ENCODE measurements at places on chromosomes 1 and 21. TPM values are rescaled to one million over a fixed set of nuclear protein-coding genes. Genes with fewer than 3 reads are reported as not detected.

Gene SH3BGR
- total RNA-seq = 22.3 TPM

Gene RAB13
- total RNA-seq = 112 TPM

Gene KRTAP7-1
- total RNA-seq = not detected

Gene C1orf21
- 57.8 TPM for total RNA-seq

Gene WNT3A
- total RNA-seq = 0.06 TPM

Gene UMODL1
- total RNA-seq = not detected

Gene INSRR
- 0.58 TPM for total RNA-seq

Gene L1TD1
- total RNA-seq = 0.29 TPM

Gene DONSON
- total RNA-seq = 10.1 TPM

Gene ESPN
- 3.1 TPM for total RNA-seq

Gene C1orf210
- 47.9 TPM for total RNA-seq

Gene SLC5A9
- 15.2 TPM for total RNA-seq

- no peak for DNase-seq
These were observed 26.7 kb downstream of the CCSAP start for GRCh38 chr1:229316166-229316565.

GRCh38 chr1:163295949-163296348 is 25.8 kb upstream of the NUF2 start:
- no peak for DNase-seq

DNA sequence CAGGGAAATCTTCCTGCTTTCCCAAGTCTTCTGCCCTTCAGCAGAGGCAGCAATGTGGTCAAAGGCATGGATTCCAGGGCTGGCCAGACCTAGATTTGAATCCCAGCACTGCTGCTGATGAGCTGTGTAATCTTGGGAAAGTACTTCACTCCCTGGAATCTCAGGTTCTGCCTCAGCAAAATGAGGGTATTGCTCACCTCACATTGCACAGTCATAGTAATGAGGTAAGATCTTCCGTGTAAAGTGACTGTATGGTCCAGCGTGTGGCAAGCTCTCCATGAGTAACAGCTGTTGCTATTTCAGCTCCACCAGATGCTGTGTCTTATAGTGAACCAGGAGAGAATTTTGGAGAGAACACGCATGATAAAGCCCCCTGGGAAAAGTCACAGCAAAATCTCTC is 56.1 kb upstream of the F3 start:
- no peak for DNase-seq

DNA sequence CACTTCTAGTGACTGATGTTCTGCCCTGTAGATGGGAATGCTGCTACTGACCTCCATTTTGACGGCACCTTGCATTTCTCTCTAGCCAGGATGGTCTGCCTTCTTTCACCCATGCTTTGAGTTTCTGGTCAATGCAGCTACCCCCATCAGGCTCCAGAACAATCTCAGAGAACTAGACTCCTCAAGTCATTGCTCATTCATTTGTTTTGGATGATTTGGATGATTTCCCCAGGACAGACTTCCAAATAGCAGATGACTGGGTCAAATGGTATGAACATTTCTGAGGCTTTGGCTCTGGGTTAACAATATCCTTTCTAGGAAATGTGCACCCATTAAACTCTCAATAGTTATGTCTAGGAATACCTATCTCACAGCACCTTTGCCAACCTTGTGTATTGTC is 63.9 kb downstream of the CSMD2 start:
- no peak for DNase-seq

GRCh38 chr1:28591708-28592320 is at the start of gene RAB42:
TSS of gene RAB42 (plus strand) at chr1:28592265. CDS start at chr1:28592512, 247 bp downstream.
- DNase-seq = no peak

- no peak for DNase-seq
These were observed 75.4 kb downstream of the CACHD1 start for GRCh38 chr1:64545118-64545843.

- DNase-seq = no peak
These were observed 40.4 kb downstream of the PHC2 start for GRCh38 chr1:33390542-33390941.

DNA sequence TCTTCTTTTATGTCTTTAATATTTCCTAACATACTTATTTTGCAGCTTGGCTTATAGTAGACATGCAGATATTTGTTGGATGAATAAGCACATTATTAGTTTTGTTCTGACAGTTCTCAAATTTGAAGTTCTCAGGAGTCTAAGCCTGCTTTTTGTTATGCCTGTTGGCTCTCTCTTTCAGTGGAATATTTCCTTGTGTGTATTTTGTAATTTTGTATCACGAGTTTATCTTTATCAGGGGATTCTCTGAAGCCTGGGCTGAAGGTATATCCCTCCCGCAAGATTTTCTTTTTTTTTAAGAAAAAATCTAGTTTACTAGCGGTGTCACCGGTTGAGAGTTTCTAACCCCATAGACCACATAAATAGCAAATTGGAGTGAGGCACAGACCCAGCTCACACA is 105.9 kb downstream of the RGL1 start:
- no peak for DNase-seq

- DNase-seq = no peak
These were observed 54.9 kb upstream of the RUNX3 start for GRCh38 chr1:24984800-24985522.

- DNase-seq = peak; percentile 58
These were observed 1.3 kb downstream of the GNG12 start for GRCh38 chr1:67831850-67832513.

DNA sequence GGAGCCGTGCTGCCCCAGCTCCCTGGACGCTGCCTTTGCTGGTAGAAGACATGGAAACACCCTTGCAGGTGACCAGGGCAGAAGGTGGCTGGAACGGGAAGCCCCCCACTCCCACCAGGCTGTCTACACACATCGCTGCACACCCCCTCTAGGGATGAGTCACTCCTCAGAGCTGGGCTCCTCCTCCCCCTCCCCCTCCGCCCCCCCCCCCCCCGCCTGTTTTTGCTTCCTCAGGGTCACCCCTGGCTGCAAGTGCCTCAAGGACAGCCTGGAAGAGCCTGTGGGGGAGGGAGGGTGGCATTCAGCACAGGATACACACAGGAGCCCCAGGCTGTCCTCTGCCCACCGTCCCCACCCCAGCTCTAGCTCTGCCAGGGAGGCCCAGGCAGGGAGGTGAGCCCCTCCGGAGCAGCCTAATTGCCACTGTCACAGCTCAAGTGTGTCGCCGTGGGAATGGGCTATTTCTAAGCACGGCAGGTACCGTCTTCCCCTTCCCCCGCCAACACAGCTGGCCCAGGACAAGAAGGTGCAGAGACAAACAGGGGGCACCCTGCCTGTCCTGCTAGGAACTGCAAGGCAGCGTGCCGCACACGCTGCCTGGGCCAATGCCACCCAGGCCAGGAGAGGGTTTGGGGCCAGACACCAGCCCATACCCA is 2.5 kb downstream of the FNDC10 start:
- no peak for DNase-seq

DNA sequence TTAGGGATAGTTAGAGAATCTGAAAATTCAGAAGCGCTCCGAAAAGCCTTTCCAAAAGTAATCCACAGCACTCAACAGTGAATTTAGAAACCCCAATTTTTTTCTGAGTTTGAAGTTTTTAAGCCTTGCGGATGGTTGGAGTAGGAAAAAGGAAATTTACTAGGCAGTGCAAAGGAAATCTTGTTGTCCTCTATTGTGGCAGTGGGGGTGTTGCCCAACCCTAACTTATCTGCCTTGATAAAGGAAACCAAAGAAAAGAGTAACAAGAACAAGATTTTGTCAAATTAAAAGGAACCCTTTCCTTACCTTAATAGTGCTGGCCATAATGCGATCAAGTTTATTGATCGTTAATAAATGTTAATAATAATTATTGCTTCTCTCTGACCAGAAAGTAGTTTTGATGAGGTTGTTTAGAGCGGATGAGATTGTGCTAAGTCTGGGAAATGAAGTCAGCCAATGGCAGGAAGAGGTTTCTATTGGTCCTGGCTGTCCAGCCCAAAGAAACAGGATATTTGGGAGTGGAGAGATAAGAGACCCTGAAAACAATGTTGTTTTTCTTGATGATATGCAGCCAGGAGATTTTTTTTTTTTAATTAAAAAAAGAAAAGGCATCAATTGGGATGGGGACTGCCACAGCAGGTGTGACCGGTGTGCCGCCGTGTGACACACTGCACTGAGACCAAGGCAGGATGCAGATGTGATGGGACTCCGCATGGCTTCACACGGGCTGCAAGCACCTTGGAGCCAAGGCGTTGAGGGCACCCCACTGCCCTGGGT is at the start of gene ERG:
Gene ERG (minus strand): TSS at position 421 of the 777 bp plus-strand sequence. CDS start 97 bp downstream, at position 324.
- DNase-seq = no peak

DNA sequence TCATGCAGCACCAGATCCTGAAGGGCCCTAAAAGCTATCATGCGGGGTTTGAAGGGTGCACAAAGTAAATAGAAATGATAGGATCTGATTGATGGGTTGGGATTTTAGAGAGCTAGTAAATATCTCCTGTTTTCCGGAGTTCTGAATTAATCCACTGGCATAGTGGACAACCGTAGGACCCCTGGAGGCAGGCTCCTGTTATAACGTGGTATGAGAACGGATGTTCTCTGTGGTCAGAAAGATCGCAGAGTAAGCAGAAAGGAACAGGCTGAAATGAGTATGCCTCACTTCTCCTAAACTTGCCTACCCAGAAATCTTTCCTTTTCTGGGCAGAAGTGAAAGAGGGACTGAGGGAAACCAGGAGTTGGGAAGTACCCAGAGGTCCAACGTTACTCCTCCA is 470.8 kb downstream of the AJAP1 start:
- no peak for DNase-seq

GRCh38 chr1:84869720-84870119 is 23.3 kb downstream of the LPAR3 start:
- no peak for DNase-seq

- DNase-seq = no peak
These were observed 201.0 kb downstream of the CAMTA1 start for GRCh38 chr1:6986281-6986680.

DNA sequence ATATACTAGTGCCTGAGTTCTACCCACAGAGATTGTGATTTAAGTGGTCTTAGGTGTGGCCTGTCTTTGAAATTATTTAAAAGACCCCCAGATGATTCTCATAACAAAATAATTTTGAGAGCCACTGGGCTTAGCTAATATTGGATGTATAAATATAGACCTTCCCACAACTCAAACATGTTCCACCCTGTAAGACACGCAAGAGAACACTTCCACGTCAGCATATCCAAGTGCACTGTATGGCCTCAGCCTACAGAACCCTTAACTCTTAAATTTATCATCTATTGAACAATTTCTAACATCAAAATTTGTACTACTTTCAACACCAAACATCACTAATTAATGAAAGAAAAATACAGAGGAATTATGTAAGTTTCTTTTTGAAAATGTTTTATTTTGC is 2.5 kb downstream of the FAM177B start:
- no peak for DNase-seq

DNA sequence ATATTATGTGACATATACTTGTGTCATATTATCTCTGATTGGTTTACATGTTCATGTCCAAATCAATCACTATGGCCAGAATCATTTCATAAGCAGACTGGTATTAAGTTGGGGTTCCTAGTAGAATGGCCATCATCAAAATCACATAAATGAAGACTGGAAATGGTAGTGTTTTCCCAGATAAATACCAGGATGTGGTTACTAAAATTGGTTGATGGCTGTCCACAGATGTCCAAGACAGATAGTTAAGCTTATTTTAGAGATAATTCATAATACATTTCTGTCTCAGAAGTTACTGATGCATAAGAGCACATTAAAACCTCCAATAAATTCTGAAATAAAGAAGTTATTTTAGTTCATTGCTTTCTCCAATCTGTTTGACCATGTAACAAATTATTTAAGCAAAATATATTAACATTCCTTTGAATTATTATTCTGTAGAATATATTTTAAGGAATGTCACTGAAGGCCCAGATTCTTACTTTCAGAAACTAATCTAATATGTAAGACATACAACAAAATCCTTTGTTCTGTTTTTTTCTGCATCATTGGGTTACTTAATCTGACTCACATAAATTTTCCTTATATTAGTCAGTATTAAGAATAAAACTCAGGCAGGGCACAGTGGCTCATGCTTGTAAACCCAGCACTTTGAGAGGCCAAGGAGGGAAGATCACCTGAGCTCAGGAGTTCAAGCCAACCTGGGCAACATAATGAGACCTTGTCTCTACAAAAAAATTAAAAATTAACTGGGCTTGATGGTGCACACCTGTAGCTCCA is 483.9 kb downstream of the PTPRC start:
- DNase-seq = no peak

DNA sequence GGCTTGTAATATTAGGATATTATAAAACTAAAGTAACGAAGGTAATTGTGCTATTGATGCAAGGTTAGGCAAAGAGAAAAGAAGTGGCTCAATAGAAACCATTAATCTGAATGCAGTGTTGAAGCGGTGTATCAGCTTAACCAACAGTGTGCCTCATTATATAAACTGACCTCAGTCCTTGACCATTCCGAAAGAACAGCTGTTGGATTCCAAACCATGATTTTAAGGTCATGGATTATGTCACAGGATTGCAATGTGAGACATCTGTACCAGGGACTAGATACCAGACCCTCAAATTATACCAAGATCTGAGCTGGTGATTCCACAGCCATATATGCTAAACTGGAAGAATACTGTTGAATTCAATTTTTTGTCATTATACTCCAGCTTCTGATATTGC is 134.2 kb upstream of the HP1BP3 start:
- no peak for DNase-seq

DNA sequence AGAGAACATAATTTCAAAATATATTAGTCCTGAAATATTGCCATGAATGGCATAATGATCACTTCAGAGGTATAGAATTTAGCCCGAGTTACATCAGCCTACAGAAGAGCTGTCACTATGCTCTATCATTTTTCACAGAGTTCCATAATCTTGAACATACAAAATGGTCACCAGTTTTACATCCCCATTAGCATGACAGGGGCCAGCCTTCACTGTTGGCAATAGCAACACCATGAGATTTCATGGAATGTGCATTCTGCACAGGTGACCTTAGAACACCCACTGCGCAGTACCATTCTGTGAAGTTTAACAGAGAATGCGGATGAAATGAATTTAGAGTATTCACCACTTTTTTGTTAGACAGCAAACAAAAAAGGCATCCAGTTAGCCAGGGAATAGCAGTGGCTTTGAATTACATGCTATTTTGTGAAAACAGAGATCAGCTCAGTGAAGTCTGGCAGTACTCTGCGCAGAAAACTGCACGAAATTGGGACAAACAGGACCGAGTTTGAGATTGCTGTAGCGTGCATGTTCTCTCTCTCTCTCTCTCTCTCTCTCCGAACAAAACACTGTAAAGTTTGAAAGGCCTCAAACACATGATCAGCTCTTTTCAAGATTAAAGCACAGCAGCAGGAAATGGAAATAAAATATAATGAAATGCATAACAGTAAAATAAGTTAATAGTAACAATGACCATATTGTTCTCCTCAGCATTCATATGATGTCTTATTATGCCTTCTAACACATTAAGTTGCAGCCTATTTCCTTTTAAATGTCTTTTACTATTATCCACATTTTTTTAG is 349.3 kb downstream of the USH2A start:
- DNase-seq = no peak

- DNase-seq = peak; percentile 89
These were observed 29.4 kb upstream of the SOD1 start for GRCh38 chr21:31629972-31630711.

DNA sequence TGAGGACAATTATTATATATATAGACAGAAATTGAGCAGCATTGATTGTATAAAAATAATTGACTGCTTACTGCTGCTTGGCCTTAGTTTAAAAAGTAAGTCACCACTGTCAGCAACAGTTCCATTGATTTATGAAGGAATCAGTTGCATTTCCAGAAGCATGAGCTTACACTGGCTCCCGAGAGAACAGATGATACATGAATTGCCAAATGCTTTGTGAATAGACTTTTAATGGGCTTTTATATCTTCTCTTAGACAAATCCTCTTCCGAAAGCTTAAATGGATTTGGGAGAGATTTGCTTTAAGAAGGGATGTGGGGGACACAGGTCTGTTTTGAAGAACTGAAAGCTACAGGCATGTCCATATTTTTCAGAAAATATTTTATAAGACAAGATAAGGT is 7.5 kb downstream of the FHAD1 start:
- DNase-seq = no peak
